ENCODE measurements at places on chromosomes 6 and 20. TPM values are rescaled to one million over a fixed set of nuclear protein-coding genes. Genes with fewer than 3 reads are reported as not detected.

The ZNF334 gene
- total RNA-seq = 0.76 TPM

GRCh38 chr20:46349035-46349741 is 40.9 kb upstream of the CDH22 start:
- DNase-seq = peak; percentile 57

The LAMA2 gene
- 0.64 TPM for total RNA-seq

GRCh38 chr6:146944077-146944476 is 260.1 kb upstream of the STXBP5 start:
- no peak for DNase-seq

GRCh38 chr6:84390334-84390733 is 162.9 kb upstream of the CEP162 start:
- no peak for DNase-seq

The UST gene
- total RNA-seq = under 0.01 TPM

DNA sequence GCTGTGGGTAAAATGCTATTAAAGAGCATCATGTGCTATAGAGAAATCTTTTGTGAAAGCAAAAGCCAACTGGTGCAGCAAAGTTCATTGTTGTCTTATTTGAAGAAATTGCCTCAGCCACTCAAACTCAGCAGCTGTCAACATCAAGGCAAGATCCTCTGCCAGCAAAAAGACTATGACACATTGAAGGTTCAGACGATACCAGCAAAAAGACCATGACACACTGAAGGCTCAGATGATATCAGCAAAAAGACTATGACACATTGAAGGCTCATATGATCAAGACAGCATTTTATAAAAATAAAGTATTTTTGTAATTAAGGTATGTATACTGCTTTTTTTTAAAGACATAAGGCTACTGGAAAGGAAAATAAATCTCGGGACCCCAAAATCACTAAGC is 118.4 kb upstream of the RUNX2 start:
- no peak for DNase-seq

- no peak for DNase-seq
These were observed 2.3 kb downstream of the ZNF322 start for GRCh38 chr6:26657256-26657655.

The HTR1E gene
- not detected for total RNA-seq

DNA sequence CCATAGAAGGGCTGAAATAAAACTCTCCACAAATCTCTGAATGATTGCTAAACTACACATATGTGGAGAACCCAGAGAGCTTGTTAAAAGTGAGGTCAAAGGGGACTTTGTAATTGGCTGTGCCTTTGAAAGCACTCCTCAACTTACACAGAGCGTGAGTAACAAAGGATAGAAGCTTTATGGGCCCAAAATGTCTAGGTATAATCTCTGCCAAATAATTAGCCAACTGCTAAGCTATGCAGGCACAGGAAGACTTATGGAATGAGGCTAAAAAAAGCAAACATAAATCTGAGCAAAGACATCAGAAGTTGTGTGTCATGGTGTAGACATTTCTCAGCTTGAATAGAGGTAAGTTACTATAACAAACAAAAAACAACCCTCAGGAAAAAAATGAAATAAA is 23.3 kb upstream of the UST start:
- no peak for DNase-seq

DNA sequence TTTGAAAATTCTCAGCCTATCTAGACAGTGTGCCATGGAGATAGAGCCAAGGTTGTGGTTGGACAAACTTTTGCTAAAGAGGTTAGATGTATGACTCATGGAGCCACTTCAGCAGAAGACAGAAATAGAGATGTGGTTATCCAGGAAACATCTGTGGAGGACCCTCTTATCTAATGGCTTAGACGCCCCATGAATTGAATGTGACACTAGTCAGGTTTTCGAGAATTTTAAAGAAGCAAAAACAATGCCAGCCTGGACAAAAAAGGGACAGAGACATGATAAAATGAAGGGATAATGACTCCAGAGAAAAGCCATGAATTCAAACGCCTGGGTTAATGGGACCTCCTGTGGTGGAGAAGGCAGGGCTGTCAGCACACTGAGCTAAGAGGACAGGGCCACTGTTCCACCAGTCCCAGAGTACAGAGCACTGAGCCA is 280.5 kb downstream of the CLVS2 start:
- no peak for DNase-seq

The PAX1 gene
- not detected for total RNA-seq

DNA sequence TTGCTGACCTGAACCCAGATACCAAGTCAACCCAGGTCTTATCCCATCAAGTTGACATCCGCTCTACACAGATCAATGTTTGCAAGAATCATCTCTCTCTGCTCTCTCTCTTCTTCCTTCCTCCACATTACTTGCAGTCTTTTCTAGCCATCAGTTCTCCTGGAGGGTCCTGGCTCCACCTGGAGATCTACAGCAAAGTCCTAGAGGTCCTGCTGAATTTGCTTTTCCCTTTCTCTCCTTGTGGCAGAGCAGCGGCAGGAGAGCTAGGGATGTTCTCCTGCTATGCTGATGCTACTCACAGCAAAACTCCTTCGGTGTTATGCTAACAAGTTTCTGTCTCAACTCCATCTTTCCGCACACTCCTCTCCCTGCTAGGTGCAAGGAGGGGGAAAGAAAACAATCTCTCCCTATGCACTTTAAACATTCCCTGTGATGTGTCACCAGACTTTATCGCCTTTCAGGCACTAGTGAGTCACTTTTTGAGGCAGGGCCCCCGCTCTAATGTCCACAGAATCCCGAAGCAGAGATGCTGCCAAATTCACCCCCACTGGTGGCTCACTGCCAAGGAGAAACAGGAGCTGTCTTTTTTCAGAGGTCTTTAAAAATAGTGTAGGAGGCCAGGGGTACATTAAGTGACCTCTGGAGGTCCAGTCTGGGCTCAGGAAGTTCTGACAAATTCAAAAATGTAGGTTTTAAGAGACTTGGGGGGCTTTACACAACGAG is 62.6 kb downstream of the FAM50B start:
- DNase-seq = peak; percentile 89

The FABP7 gene
- not detected for total RNA-seq
